ENCODE measurements at places on chromosomes 16 and 17.

DNA sequence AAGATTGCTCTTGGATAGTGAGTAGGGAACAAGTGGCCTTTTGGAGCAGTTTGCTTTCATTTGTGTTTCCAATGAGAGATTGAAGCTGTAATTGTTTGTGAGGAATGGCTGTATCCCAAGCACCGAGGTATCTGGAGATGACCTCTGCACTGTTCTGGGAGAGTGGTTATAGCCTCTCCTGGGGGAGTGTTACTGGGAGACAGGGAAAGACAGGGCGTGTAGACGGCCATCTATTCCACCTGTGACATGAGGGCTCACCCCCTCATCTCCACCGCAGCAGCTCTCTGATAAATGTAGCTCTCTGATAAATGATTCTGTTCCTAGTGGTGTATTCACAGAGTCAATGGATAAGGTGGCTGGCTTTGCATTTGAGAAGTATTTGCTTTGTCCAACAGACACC is 393.6 kb downstream of the MAF start:
- no peak for DNase-seq

- no peak for DNase-seq
These were observed 7.1 kb downstream of the AKAP1 start for GRCh38 chr17:57092171-57092570.

- DNase-seq, result no peak
These were observed 1.1 kb downstream of the ASGR2 start for GRCh38 chr17:7113273-7114071.

GRCh38 chr17:265718-266117 is 84.3 kb upstream of the DOC2B start:
- no peak for DNase-seq

GRCh38 chr16:15874745-15875314 is 13.6 kb downstream of the CEP20 start:
- no peak for DNase-seq

Measured in iPS DF 6.9 (cell line).